ENCODE measurements at places on chromosomes 12 and 14.

DNA sequence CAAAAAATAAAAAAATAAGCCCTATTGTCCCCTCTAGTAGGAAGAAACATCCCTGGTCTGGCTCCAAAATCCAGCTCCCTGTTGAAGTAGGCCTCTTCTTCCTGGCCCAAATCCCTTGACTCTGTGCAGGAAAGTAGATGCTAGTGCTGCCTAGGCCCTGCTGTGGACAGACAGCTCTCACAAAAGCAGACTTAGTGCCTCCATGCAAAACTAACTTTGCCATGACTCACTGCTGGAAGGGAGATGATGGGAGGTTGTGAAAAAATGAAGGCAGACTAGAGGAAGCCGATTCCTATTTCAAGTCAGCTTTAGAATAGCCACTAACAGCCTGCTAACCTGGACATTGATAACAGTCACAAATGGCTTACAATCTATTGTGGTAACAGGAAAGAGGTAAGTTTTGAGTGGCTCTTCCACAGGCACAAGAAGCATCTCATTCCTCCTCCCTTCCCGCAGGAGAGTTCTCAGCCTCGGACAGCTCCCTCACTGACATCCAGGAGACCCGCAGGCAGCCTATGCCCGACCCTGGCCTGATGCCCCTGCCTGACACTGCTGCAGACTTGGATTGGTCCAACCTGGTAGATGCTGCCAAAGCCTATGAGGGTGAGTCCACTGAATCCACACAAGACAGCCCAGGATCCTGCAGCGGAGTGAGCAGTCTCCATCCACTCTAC lies 198.9 kb upstream of the RGS6 start:
- no peak for DNase-seq

GRCh38 chr14:89011355-89012281 lies 187.2 kb downstream of the TTC8 start:
- DNase-seq, result no peak

DNA sequence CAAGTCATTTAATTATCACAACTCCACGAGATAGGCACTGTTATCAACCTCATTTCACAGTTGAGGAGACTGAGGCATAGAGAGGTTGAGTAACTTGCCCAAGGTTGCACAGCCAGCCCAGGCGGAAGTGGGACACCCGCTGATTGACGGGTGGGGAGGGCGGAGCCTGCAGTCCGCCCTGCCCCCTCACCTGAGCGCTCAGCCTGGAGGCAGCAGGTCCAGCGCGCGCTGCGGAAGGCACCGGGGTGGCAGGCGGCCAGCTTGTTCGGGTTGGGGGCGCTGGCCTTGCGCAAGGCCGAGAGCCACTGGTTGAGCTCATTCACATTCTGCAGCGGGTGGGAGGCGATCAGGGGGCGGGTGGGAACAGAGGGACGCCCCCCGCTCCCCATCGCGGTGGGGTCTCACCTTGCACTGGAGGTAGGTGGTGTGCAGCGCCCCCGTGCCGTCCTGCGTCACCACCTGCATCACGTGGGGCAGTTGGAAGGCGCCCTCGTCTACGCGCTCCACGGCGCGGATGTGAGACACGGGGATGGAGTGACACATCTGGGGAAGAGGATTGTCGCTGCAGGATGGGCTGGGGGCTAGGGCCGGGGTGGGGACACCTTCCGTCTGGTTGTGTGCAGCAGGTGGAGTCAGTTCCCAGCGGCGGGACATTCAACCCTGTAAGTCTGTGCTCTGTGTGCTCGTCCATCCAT lies 31.7 kb downstream of the RASAL1 start:
- no peak for DNase-seq

- DNase-seq, result no peak
Measured at GRCh38 chr12:74401966-74402365, 135.7 kb upstream of the ATXN7L3B start.

- no peak for DNase-seq
Measured at GRCh38 chr14:79337761-79338160, 873.5 kb downstream of the DIO2 start.

DNA sequence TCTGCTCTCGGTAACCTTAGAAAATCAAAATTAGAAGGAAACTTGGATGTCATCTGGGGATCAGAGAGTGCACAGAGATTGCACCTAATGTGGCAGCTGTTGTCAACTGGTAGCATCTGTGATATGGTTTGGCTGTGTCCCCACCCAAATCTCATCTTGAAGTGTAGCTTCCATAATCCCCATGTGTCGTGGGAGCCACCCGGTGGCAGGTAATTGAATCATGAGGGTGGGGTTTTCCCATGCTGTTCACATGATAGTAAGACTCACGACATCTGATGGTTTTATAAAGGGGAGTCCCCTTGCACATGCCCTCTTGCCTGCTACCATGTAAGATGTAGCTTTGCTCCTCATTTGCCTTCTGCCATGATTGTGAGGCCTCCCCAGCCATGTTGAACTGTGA lies 127.7 kb upstream of the SRRM4 start:
- no peak for DNase-seq

- DNase-seq, result no peak
Measured at GRCh38 chr12:716506-716905, 35.9 kb upstream of the WNK1 start.

DNA sequence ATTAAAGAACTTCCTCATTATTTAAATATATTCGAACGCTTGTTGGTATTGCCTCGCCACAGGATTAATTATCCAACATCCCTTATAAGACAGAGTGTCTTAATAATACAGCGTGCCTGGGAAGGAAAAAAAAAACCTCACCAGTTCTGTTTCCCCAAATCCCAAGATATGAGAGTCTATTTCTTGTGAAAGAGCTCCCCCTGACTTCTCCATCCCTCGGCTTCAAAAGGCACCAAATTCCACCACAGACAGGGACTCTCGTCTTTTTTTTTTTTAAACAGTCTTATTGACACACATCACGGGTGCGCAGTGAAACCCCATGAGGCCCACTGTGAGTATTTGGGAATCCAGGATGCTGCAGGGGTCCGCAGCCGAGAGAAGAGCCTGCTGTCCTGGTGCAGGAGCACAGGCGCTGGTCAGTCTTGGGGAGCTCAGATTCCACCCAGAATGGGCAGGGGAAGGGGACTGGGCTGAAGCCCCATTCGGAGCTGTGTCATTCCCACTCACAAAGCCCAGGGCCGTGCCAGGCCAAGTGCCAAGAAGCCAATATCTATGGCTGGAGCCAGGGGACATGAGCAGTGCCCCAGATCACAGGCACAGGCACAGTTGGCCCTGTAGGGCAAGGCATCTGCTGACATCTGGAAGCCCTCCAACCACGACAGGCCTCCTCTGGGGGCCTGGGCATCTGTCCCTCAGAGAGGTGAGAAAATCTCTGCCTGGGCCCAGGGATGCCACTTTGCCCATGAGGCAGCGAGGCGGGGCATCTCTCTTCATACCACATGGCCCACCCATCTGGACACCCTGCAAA lies 71.9 kb downstream of the BCL11B start:
- DNase-seq, result no peak

GRCh38 chr12:31736472-31736871 lies 7.7 kb upstream of the AMN1 start:
- no peak for DNase-seq

GRCh38 chr12:40552868-40553267 lies 139.4 kb upstream of the CNTN1 start:
- no peak for DNase-seq

- DNase-seq, result no peak
Measured at GRCh38 chr14:26597589-26598080, at the start of gene NOVA1. TSS of gene NOVA1 (minus strand) at chr14:26598033. CDS start at chr14:26597436, 597 bp downstream.

- DNase-seq, result no peak
Measured at GRCh38 chr12:102232036-102232435, 34.4 kb upstream of the PMCH start.

- no peak for DNase-seq
Measured at GRCh38 chr12:7868391-7868790, 4.3 kb downstream of the SLC2A14 start.

DNA sequence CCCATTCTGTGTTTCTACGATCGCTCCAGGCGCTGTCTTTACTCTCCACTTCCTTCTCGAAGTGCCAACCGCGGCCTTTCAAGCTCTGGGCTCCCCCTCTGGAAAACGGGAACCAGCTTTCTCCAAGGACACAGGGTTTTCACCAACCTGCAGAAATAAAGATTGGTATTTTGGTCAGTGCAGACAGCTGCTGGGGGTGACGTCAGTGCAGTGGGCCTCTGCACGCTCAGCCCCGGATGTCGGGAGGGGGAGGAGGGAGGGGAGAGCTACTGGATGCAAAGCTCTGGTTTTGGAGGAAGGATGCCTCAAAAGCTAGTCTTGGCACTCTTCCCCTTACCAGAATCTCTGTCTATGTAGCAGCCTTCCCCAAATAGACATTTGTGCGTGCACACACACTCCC lies 19.9 kb downstream of the HRK start:
- peak; percentile 9 for DNase-seq

DNA sequence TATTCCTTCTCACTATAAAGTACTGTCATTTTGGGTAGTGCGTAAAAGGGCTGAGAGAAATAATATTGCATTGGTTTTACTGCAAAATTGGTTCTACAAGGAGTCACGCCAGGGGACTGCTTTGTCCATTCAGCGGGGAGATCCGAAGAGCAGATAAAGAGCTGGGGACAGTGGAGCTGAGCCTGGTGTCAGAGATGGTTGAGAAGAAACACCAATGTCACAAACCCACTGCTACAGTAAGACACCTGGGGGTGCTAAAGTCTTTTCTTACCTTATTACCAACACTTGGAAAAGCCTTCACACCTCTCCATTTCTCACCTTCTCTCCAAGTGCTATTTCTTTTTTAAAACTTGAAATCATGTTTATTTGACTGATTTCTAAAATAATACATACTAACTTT lies 14.1 kb downstream of the IL31 start:
- DNase-seq, result no peak

DNA sequence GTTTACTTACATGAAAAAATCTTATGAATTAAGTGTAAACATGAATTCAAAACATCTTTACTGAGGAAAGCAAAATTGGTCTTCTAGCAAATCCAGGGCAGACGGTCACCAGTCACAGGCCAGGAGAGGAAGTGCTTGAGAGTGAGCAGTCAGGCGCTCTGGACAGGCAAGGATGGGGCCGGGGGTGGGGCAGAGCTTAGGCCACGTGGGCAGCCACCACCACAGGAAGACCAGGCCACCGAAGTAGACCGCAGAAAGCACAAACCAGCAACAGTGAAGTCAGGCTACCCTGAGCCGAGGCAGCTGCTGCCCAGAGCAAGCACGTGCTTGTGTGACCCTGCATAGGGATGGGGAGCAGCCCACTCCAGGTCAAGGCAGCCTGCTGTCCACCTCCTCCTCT lies 33.5 kb downstream of the SLC6A12 start:
- DNase-seq, result no peak

GRCh38 chr12:113082486-113083148 lies 26.1 kb downstream of the DTX1 start:
- no peak for DNase-seq

GRCh38 chr12:2606186-2606910 lies 188.4 kb upstream of the FKBP4 start:
- DNase-seq, result no peak

- DNase-seq, result no peak
Measured at GRCh38 chr12:97835541-97835940, 372.9 kb downstream of the RMST start.

GRCh38 chr12:57896115-57896433 lies 45.3 kb upstream of the ATP23 start:
- no peak for DNase-seq

DNA sequence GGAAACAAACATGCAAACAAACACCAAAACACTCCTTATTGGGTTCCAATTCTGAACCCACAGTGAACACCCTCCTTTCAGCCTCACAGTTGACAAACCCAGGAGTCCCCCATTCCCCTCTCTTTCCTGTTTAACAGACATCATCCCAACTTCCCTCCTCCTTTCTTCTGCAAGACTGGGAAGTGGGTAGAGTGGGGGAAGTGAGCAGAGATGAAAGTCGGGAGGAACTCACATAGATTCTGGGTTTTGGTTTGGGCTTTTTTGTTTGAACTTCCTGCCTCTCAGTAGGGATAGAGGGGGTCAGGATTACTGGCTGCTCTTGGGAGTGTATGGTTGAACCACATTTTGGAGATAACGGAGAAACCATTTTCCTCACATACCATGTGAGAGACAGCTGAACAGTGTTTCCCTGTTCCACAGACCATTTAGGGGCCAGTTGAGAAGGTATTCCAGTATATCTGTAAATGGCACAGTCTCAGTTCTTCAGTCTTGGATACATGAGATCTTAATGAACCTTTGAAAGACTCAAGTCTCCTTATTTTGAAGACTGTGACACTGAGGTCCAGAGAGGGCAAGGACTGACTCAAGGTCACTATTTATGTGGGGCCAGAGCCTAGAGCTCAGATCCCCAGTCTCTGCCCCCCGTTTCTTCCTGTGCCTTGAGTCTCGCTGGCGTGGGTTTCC lies 3.9 kb upstream of the GPR84 start:
- no peak for DNase-seq

DNA sequence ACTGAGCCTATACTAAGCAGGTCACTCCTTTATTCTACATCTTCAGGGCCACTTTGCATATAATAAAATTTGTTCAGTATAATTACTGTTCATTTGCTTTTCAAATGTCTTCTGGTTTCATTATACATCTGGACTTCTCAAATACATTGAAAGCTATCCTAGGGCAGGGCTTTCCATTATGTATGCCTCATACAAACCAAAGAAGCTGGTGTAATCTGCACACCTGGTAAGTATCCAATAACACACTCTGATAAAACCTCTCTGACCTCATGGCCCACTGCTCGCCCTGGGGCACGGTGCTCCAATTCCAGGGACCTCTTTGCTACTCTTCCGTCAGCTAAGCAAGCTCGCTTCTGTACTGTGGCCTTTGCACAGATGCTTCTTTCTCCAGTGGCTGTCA lies 21.9 kb upstream of the ISM2 start:
- no peak for DNase-seq

DNA sequence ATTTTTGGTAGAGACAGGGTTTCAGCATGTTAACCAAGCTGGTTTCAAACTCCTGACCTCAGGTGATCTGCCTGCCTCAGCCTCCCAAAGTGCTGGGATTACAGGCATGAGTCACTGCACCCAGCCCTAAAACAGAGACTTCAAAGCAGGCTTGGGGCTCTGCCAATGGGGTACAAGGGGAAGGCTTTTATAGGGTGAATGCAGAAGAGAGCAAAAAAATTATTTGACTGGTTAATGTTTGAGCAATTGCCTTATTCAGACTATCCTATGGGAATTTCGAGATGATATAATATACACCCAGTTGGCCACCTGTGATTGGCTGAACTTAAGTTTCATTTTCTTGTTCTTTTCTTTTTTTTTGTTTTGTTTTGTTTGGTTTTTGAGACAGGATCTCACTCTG lies 31.5 kb upstream of the ACTN1 start:
- no peak for DNase-seq

DNA sequence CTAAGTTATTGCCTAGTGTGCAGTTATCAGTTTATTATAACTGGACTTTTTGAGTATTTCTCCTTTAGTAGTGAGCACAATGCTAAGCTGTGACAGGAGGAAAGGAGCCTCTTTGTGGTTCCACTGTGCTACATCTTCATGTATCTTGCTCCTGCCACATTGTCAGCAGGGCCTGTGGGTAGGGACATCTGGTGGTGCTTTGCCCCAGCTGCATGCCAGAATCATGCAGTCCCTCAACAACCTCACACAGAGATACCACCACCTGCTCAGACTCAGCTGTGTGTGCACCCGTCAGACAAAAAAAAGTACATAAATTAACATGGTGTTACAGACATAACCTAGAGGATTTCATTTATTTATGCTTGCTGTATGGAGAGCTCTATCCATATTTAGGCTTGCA lies 51.1 kb downstream of the MIS18BP1 start:
- DNase-seq, result no peak
